ENCODE measurements at places on chromosomes 1 and 21. TPM values are rescaled to one million over a fixed set of nuclear protein-coding genes. Genes with fewer than 3 reads are reported as not detected.

- DNase-seq = no peak
- no peak overlapping the region for H3K4me3 ChIP-seq
- H3K27ac ChIP-seq = no peak overlapping the region
These were observed 20.5 kb downstream of the KIAA0319L start for GRCh38 chr1:35536556-35537162.

- no peak overlapping the region for H3K4me3 ChIP-seq
- no peaks in the 10 kb centered on the region for H3K4me1 ChIP-seq
- DNase-seq = no peak
- H3K27me3 ChIP-seq = no peaks in the 10 kb centered on the region
- no peaks in the 10 kb centered on the region for H3K36me3 ChIP-seq
- no peak overlapping the region for H3K27ac ChIP-seq
These were observed 1262.8 kb upstream of the PRMT6 start for GRCh38 chr1:105793536-105794146.

- DNase-seq = no peak
- H3K4me1 ChIP-seq = no peaks in the 10 kb centered on the region
- H3K36me3 ChIP-seq = no peaks in the 10 kb centered on the region
- peaks cover 5% of the 10 kb centered on the region for H3K27me3 ChIP-seq
- no peak overlapping the region for H3K4me3 ChIP-seq
- H3K27ac ChIP-seq = no peak overlapping the region
These were observed 1733.0 kb downstream of the MRPL39 start for GRCh38 chr21:23874271-23874670.

PGLYRP3 gene
- total RNA-seq = not detected

DNA sequence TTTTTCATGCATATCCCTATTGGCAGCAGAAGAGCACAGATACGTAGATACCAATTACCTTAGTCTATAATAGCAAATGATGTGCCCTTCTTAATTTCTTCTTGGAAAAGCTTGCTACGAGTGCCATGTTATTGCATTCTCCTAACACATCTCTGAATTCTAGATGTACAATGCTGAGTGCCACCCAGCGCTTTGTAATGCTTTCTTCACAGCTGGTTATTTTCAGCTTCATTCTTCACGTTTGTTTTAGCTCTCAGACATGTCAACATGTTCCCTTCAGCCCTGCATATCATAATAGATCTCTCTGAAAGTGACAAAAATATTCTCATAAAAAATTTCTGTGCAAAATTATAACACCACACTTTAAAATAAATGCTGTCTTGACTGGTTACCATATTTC lies 981.2 kb downstream of the TTLL7 start:
- no peak overlapping the region for H3K4me3 ChIP-seq
- H3K27me3 ChIP-seq = peaks cover 5% of the 10 kb centered on the region
- no peaks in the 10 kb centered on the region for H3K4me1 ChIP-seq
- no peak overlapping the region for H3K27ac ChIP-seq
- no peaks in the 10 kb centered on the region for H3K36me3 ChIP-seq
- DNase-seq = no peak

DNA sequence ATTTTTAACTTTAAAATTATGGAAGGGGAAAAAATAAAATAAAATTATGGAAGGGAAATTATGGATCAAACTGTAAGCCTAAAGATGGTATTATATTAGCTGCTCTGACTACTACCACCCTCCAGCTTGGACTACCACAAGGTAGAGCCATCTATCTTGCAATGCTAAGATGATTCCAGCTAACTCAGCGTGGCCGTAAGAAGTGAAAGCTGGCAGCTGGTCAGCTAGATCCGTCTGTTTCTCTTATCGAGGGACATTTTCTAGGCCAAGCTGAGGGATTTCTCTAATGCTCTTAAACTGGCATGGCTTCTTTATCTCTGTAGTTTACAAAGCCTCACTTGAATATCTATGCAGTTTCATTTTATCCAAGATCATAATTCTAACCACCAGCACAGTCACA lies 31.5 kb downstream of the LYST start:
- H3K27ac ChIP-seq = no peak overlapping the region
- DNase-seq = no peak
- no peaks in the 10 kb centered on the region for H3K27me3 ChIP-seq
- peaks cover 9% of the 10 kb centered on the region for H3K36me3 ChIP-seq
- H3K4me3 ChIP-seq = no peak overlapping the region

GRCh38 chr1:235342039-235342438 lies 13.7 kb downstream of the GGPS1 start:
- H3K36me3 ChIP-seq = peaks cover 27% of the 10 kb centered on the region
- no peak overlapping the region for H3K4me3 ChIP-seq
- no peak for DNase-seq
- no peaks in the 10 kb centered on the region for H3K27me3 ChIP-seq
- peaks cover 7% of the 10 kb centered on the region for H3K4me1 ChIP-seq
- no peak overlapping the region for H3K27ac ChIP-seq

DNA sequence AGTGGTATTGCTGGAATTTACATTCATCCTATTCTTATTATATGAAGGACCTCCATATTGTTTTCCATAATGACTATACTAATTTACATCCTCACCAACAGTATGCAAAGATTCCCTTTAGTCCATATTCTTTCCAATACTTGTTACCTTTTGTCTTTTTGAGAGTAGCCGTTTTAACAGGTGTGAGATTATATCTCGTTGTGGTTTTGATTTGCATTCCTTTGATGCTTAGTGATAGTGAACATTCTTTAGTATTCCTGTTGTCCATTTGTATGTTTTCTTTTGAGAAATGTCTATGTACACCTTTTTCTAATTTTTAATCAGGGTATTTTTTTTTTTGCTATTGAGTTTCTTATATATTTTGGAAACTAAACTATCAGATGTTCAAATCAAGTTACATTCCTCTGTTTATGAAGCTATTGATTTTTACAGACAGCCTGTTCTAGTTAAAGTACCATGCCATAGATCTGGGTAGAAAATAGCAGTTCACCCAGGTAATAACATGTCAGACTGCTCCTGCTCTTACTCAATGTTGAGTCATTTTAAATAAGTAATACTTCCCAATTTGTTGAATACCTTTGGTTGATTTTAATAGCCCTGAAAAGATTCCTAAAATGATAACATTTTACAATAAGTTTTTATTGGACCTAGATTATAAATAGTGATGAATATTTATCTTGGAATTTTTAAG lies 1108.7 kb downstream of the NCAM2 start:
- no peak for DNase-seq
- H3K4me1 ChIP-seq = no peaks in the 10 kb centered on the region
- no peaks in the 10 kb centered on the region for H3K27me3 ChIP-seq
- H3K27ac ChIP-seq = no peak overlapping the region

GRCh38 chr1:233962878-233963277 lies 58.4 kb downstream of the SLC35F3 start:
- peaks cover 3% of the 10 kb centered on the region for H3K27me3 ChIP-seq
- H3K27ac ChIP-seq = no peak overlapping the region
- no peak for DNase-seq
- H3K36me3 ChIP-seq = no peaks in the 10 kb centered on the region
- H3K4me3 ChIP-seq = no peak overlapping the region

CASZ1 gene
- total RNA-seq = 11.0 TPM

CLCA4 gene
- not detected for total RNA-seq

- no peak overlapping the region for H3K4me3 ChIP-seq
- H3K27ac ChIP-seq = no peak overlapping the region
- peaks cover 8% of the 10 kb centered on the region for H3K36me3 ChIP-seq
- peaks cover 4% of the 10 kb centered on the region for H3K27me3 ChIP-seq
- DNase-seq = peak; percentile 47
These were observed 47.0 kb downstream of the CYP2J2 start for GRCh38 chr1:59879574-59879973.

TMPRSS15 gene
- not detected for total RNA-seq

DNA sequence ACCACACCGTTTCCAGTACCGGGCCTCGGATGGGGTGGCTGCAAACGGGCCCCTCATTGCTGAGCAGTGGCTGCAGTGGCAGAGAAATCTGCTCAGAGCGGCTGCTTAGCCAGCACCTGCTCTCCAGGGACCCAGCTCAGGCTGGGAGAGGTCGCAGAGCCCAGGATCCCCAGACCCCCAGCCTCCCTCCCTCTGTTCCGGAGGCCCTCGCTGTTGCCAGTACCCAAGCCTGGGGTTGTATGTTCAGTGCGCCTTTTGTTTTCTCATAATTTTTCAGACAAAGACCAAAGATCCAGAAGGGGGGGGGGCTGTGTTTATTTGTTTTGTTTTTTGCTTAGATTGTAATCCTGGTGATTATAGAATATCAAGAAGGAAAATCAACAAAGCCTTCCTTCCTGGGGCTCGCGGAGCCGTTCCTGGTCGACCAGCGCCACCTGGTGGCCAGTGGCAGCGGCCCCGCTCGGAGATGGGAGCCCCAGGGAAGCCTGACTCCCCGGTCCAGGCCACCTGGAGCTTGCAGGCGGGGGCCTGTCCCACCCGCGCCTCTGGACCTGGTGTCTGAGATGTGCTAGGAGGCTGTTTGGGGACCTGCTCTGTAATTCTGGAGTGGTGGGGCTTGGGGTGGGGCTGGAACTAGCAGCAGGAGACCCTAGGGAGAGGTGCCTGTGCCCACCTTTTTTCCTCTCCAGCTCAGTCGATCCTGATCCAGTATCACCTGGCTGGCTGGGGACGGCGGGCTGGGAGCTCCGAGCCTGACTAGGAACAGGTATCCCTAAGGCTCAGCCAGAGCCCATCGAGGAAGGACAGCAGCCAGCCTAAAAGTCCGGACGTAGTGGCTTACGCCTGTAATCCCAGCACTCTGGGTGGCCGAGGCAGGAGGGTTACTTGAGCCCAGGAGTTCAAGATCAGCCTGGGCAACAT lies 123.9 kb upstream of the VAMP3 start:
- H3K27me3 ChIP-seq = no peaks in the 10 kb centered on the region
- DNase-seq = peak; percentile 80
- H3K4me3 ChIP-seq = no peak overlapping the region
- H3K27ac ChIP-seq = no peak overlapping the region
- no peaks in the 10 kb centered on the region for H3K4me1 ChIP-seq
- no peaks in the 10 kb centered on the region for H3K36me3 ChIP-seq

GRCh38 chr1:39282537-39283216 lies 78.2 kb downstream of the MACF1 start:
- H3K27ac ChIP-seq = no peak overlapping the region
- no peak overlapping the region for H3K4me3 ChIP-seq
- peaks cover 6% of the 10 kb centered on the region for H3K4me1 ChIP-seq
- DNase-seq = no peak
- peaks cover 28% of the 10 kb centered on the region for H3K36me3 ChIP-seq

GRCh38 chr1:212132025-212132424 lies 96.5 kb downstream of the DTL start:
- H3K4me3 ChIP-seq = no peak overlapping the region
- peaks cover 40% of the 10 kb centered on the region for H3K36me3 ChIP-seq
- no peaks in the 10 kb centered on the region for H3K27me3 ChIP-seq

ITLN1 gene
- not detected for total RNA-seq

FAM110D gene
- total RNA-seq = not detected

DNA sequence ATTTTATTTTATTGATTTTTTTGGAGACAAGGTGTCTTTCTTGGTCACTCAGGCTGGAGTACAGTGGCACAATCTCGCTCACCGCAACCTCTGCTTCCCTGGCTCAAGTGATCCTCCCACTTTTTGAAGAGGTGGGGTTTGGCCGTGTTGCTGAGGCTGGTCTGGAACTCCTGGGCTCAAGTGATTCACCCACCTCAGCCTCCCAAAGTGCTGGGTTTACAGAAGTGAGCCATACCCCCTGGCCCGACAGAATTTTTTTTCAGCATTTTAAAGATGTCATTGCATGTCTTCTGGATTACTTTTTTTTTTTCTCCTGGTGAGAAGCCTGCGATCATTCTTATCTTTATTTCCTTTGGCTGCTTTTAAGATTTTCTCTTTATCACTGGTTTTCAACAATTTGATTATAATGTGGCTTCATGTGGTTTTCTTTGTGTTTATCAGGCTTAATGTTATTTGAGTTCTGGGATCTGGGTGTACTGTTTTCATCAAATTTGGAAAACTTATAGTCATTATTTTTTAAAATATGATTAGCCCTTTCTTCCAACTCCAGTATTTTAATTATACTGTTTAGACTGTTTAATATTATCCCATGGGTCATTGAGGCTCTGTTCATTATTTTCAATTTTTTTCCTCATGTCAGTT lies 23.1 kb upstream of the PTBP2 start:
- no peak overlapping the region for H3K27ac ChIP-seq
- H3K4me1 ChIP-seq = no peaks in the 10 kb centered on the region
- DNase-seq = no peak
- H3K27me3 ChIP-seq = peaks cover 6% of the 10 kb centered on the region
- no peak overlapping the region for H3K4me3 ChIP-seq

GRCh38 chr1:116126281-116126680 lies 15.1 kb downstream of the MAB21L3 start:
- H3K4me1 ChIP-seq = peaks cover 27% of the 10 kb centered on the region
- H3K27ac ChIP-seq = no peak overlapping the region
- H3K36me3 ChIP-seq = no peaks in the 10 kb centered on the region
- peak overlapping the region; percentile 12 for H3K4me3 ChIP-seq

GRCh38 chr1:169874229-169874628 lies 19.5 kb downstream of the SCYL3 start:
- no peak for DNase-seq
- peaks cover 56% of the 10 kb centered on the region for H3K36me3 ChIP-seq
- peaks cover 5% of the 10 kb centered on the region for H3K4me1 ChIP-seq
- no peaks in the 10 kb centered on the region for H3K27me3 ChIP-seq
- H3K4me3 ChIP-seq = no peak overlapping the region

CELA3B gene
- not detected for total RNA-seq

NEXN gene
- total RNA-seq = 2.0 TPM

- no peak overlapping the region for H3K4me3 ChIP-seq
- peaks cover 3% of the 10 kb centered on the region for H3K27me3 ChIP-seq
- no peaks in the 10 kb centered on the region for H3K36me3 ChIP-seq
- no peak for DNase-seq
These were observed 32.8 kb upstream of the MAN1C1 start for GRCh38 chr1:25583519-25584370.

WNT4 gene
- not detected for total RNA-seq

MARK1 gene
- total RNA-seq = not detected

ZMYND12 gene
- total RNA-seq = 0.44 TPM

GRCh38 chr1:18284805-18285537 lies 177.4 kb downstream of the IGSF21 start:
- no peaks in the 10 kb centered on the region for H3K36me3 ChIP-seq
- H3K27ac ChIP-seq = no peak overlapping the region
- H3K27me3 ChIP-seq = peaks cover 4% of the 10 kb centered on the region
- no peak for DNase-seq
- H3K4me1 ChIP-seq = no peaks in the 10 kb centered on the region

DNA sequence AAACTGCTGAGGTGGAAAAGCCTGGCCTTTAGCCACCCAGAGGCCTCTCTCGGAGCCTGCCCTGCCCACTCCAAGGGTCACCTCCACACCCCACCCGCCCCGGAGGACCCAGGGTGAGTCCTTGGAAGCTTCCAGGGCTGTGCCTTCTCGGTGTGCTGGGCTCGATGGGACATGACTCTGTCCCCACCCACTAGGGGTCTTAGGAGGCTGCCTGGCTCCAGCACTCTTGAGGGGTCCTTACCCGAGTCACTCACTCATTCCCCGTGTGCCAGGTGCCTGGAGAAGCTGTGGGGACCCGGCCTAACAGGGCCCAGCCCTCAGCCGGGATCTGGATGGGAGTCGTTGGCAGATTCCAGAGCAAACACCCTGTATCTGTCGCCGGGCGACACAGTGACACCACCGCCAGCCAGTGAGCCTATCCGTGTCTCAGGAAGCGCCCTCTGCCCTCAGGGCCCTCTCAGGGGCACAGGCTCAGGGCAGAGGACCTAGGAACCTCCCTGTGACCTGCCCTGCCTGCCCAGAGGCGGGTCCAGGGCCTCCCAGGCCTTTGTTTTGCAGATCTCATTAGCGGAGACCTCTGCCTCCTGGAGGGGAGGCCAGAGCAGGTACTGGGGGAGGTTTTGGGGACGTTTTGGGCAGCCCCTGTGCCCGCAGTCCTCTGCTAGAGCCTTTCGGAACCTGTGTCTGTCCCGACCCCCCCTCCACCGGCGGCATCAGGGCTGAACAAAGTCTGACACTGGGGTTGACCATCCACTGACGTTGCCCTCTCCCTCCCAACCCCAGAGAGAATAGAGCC lies 3.1 kb upstream of the PRKCZ start:
- H3K4me1 ChIP-seq = peaks cover 17% of the 10 kb centered on the region
- no peaks in the 10 kb centered on the region for H3K36me3 ChIP-seq
- DNase-seq = no peak
- H3K4me3 ChIP-seq = no peak overlapping the region

MMEL1 gene
- total RNA-seq = 3.0 TPM
